ENCODE measurements at places on chromosomes 6 and 20.
A peak's percentile ranks its signal among the peaks of the same experiment; 100 is the strongest.

DNA sequence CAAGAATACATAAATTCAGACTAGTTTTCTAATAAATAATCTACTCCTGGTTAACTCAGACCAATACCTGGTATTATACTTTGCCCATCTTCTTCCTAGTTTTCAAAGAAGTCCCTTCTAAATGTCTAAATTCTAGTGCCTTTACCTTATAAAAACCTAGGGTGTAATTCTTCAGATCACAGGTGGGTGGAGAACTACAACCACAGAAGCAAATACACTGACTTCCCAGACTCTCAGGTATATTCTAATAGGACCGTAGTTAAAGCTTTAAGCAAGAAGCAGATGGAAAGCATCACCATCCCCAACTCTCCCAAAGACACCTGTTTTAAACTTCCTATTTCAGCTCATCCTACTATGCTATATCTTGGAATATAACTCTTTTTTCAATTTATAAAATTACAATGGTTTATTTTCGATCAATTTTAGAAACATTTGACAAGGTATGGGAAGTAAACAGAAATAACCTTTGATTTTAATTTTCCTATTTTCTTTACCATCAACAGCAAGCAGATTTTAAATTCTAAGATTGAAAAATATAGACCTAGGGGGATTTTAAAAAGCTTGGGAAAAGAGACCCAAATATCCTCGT, 15.8 kb downstream of the MAN1A1 start:
- DNase-seq, result no peak

DNA sequence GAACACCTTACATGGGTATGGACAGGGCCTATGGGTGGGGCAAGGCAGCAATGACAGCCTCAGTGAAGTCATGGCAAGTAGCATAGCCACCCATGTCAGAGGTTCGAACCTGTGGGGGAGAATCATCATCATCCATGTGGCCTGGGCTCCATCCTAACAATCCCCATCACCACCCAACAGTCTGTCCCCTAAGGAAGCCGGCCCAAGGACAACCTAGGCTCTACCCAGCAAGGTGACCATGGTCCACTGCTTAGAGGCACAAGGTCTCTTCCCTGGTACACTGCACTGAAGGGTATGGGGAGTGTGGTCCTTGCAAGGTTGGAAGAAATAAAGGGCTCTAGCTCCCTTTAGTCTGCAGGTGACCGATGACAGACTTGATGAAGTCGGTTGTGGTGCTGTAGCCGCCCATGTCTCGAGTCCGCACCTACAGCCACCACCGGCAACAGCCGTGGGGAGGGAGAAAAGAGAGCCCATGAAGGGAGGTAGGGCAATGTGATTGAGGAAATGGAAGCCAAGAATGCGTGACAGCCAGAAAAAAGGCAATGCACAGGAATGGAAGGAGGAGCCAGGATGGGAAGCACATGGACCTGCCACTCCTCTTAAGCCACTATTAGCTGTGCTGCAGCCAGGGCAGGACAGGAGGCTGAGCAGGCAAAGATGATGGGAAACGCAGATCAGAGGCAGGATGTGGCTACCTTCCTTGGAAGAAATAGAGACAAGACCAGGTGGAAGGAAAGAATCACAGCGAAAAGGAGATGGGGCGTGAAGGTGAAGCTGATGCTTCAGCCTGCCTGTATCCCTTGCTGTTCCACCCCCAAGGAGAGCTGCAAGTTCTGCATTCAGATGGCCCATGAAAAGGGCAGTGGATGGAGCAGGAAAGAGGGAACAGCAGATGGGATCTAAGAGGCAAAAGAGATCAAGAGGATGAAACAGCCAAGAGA, 5.3 kb downstream of the IDH3B start:
- DNase-seq, result no peak

- DNase-seq, result no peak
These were observed 109.2 kb downstream of the ARID1B start for GRCh38 chr6:156886409-156886808.

GRCh38 chr6:112946051-112946450, 598.9 kb downstream of the RFPL4B start:
- DNase-seq, result no peak

DNA sequence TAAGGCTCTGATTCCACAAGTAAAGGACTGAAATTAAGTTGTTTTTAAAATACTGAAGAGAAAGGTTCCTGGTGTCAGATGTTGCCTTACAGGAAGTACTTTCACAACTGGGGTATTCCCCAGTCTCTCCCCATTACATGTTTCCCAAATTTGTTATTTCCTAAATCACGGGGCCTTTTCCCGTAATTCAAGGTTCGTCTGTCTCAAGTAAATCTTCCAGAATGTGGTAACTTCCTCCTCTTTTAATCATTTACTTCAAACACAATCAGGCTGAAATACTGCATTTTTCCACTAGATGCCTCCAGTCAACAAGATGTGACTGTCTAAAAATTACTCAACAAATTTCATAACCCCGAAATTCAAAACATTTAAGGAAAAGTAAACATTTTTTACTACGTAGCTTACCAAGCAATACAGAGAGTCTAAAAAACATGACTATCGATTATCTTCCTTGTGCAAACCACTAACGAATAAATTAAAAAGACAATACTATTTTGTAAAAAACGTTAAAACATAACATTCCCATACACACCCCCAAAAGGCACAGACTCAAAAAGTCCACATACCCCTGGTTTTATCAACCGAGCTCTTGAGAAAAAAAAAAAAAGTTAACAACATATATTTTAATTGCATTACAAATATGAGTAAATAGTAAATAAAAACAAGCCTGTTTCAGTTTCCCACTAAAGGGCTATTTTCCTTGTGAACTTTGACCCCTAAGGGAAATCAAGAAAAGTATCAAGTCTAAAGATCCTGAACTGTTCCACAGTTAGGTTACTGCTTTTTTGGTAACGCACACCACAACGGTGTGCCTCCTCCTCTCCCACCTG, 1.7 kb downstream of the SOD2 start:
- peak; percentile 82 for DNase-seq

GRCh38 chr6:34071136-34071883, 74.6 kb downstream of the GRM4 start:
- no peak for DNase-seq

- no peak for DNase-seq
These were observed 21.2 kb upstream of the CCN6 start for GRCh38 chr6:112032728-112033127.

GRCh38 chr6:1381481-1382330, 7.7 kb upstream of the FOXF2 start:
- DNase-seq, result no peak

DNA sequence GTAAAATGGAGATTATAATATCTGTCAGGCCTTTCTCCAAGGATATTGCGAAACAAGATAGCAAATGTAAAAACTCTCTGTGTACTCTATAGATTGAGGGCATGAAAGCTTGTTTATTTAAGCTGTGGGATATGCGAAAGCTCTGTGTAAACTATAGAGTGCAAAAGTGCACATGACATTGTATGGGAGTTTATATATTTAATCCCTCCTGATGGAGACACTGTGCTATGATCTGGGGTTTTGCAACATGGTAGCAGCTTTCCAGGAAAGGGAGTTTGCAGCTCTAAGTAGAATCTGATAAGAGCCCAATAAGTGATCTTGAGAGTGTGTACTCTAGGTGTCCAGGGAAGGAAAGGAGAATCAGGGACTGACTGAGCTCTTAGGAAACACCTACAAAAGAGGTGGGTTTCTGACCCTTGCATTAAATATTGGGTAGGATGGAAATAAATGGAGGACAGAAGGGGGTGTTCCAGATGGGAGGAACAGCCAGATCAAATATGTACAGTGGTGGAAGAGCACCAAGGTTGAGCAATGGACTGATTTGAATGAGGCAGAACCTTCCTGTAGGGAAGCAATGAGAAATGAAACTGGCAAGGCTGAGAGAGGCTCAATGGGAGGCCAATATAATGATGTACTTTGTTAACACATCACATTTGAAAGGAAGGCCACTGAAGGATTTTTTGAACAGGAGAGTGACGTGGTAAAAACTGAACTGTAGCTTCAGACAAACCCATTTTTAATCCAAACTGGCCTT, 450.1 kb downstream of the GJA1 start:
- no peak for DNase-seq

GRCh38 chr6:122014961-122015360, 384.5 kb upstream of the HSF2 start:
- DNase-seq, result no peak

DNA sequence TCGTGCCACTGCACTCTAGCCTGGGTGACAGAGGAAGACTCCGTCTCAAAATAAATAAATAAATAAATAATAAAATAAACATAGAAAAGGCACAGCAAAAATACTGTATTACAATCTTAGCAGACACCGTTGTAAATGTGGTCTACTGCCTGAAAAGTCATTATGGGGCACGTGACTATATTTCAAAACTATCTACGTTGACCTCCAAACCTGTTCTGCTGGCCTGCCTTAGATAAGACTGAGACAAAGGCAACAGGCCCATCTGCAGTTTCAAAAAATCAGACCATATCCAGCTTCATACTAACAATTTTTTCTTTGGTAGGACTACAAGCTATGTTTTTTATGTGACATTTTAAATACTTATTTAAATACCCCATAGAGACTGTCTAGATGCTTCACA, 59.1 kb downstream of the AGPAT4 start:
- DNase-seq, result no peak

DNA sequence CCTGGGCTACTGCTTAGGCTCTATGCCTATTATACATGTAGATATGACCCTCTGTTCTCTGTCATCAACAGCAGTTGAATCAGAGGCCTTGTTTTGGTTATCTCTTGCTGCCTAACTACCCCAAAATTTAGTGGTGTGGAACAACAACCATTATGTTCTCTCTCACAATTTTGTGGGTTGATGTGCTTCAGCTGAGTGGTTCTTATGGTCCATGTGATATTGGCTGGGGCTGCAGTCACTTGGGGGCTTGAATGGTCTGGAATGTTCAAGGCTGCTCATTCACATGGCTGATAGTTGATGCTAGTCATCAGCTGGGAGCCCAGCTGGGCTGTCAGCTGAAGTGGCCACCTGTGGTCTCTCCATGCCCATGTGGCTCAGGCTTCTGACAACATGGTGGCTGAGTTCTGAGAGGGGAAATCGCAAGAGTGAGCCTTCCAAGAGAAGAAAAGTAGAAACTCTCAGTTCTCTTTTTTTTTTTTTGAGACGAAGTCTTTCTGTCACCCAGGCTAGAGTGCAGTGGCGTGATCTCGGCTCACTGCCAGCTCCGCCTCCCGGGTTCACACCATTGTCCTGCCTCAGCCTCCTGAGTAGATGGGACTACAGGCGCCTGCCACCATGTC, 47.8 kb downstream of the SHLD1 start:
- DNase-seq, result no peak

GRCh38 chr20:910870-911770, 5.0 kb downstream of the ANGPT4 start:
- DNase-seq, result peak; percentile 77

DNA sequence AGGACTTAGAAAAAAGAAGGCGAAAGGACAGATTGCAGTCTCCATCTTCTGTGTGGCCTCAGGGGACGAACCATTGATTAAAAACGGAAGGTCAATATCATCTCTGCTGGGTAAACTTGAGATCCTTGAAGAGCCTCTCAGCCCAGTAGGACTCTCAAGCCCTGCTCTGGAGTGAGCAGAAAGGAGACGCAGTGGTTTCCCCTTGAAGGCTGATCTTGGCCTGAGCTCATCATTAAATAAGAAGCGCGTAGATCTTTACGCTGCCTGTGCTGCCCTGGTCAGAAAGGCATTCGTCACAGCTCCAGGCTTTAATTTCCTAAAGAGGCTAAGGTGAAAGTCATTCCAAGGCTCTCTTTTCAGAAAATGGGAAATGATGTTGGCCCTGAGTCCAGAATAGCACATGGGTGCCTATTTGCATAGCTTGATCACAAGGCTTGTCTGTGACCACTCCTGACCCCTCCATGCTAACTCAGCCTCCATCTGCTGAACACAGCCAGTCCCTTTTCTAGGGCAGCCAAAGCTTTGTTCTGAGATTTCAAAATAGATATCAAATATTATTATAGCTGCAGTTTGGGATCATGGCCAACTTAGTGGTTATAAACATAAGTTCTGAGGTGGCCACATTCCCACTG, 29.3 kb upstream of the XRN2 start:
- DNase-seq, result no peak

- DNase-seq, result no peak
These were observed 204.0 kb downstream of the PTPRK start for GRCh38 chr6:128316258-128316929.

Data from stromal cell of bone marrow (primary cell).